ENCODE measurements at places on chromosomes 3 and 15.
A peak's percentile ranks its signal among the peaks of the same experiment; 100 is the strongest.

DNA sequence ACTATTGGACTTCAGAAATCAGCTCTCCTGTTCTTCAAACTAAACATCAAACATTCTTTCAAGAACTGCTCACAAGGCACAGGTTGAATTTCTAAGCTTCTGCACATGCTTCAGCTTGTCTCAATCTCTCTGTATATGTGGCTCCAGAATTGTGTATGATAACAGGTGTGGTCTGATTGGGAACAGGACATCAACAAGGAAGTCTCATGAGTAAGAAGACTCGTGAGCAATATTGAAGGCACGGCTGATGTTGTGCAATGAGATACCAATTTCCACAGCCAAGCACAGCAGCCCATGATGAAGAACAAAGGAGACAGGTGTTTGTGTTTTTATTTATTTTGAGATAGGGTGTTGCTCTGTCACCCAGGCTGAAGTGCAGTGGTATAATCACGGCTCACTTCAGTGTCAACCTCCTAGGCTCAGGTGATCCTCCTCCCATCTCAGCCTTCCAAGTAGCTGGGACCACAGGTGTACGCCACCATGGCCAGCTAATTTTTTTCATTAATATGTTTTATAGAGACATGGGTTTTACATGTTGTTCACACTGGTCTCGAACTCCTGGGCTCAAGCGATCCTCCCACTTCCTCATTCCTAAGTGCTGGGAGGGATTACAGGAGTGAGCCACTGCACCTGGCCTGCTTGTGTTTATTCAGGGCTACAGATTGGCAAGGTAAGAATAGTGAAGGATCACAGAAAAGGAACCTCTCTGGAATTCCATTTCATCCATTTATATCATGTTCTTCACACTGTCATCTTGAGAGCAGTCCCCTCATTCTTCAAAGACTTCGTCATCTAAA is 32.2 kb upstream of the ABHD17C start:
- no peak for DNase-seq

- no peak for DNase-seq
Measured at GRCh38 chr3:136914739-136915138, 43.0 kb upstream of the IL20RB start.

DNA sequence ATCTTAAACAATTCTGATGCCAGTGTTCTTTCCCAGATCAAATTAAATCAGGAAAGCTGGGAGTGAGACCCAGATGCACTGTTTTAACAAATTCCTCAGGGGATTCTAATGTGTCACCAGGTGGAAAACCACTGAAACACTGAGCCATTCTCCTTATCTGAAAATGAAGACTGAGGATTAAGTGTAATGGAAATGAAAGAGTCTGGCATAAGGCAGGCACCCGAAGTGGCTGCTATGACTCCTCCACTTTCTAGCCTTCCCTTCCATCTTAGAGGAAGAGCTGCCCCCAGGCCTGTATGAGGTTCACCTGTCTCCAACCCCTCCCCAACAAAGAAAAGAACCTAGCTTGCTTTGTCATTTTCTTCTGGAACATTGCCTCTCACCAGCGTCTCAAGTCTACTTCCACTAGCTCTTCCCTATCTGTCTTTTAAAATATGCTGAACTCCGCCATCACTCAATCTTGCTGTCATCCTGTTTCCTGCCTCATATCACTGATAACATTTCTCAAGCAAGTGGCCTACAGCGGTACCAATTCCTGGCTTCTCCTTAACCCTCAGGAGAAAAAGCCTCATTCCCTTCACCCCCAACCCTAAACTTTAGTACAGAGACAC is 13.7 kb upstream of the ABHD2 start:
- no peak for DNase-seq

GRCh38 chr15:74233851-74234597 is 2.1 kb upstream of the CCDC33 start:
- no peak for DNase-seq

DNA sequence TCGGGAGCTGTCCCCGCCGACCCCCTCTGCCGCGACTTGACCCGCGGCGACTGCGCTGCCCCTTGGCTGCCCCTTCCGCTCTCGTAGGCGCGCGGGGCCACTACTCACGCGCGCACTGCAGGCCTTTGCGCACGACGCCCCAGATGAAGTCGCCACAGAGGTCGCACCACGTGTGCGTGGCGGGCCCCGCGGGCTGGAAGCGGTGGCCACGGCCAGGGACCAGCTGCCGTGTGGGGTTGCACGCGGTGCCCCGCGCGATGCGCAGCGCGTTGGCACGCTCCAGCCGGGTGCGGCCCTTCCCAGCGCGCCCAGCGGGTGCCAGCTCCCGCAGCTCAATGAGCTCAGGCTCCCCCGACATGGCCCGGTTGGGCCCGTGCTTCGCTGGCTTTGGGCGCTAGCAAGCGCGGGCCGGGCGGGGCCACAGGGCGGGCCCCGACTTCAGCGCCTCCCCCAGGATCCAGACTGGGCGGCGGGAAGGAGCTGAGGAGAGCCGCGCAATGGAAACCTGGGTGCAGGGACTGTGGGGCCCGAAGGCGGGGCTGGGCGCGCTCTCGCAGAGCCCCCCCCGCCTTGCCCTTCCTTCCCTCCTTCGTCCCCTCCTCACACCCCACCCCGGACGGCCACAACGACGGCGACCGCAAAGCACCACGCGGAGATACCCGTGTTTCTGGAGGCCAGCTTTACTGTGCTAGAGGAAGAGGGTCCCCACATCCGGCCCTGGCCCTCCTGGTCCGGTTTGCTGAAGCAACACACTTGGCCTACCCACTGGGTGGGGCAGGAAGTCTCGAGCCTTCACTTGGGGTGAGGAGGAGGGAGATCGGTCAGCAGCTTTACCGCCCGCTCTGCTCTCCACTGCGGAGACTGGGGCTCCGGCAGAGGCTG is at the start of gene RASSF1:
Gene RASSF1 (minus strand): TSS at position 389 of the 882 bp plus-strand sequence. CDS start 31 bp downstream, at position 358.
- peak; percentile 55 for DNase-seq

- DNase-seq = no peak
Measured at GRCh38 chr3:141388823-141389621, 20.7 kb downstream of the ZBTB38 start.

- DNase-seq = no peak
Measured at GRCh38 chr3:54556630-54557029, 371.2 kb downstream of the LRTM1 start.

- no peak for DNase-seq
Measured at GRCh38 chr3:133882986-133883586, 12.6 kb downstream of the RAB6B start.

- no peak for DNase-seq
Measured at GRCh38 chr3:172519740-172520139, 3.5 kb downstream of the TNFSF10 start.

DNA sequence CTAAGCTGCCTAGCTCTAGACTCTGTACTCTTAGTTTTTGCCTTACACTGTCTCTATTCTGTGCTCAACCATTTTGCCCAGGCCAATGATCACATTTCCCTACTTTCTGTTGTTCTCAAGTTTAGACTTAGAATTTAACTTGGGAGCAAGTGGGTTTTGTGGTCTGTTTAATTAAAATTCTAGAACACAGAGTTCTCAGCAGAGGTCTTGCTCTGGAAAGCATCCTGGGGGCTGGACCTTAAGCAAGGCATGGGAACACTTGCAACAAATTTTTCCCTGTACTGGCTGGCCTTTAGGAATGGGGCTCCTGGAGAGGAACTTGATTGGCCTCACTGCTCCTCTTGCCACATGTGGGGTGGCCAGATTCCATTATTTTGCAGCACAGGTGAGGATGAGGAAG is 236.3 kb upstream of the LRTM1 start:
- DNase-seq = no peak

DNA sequence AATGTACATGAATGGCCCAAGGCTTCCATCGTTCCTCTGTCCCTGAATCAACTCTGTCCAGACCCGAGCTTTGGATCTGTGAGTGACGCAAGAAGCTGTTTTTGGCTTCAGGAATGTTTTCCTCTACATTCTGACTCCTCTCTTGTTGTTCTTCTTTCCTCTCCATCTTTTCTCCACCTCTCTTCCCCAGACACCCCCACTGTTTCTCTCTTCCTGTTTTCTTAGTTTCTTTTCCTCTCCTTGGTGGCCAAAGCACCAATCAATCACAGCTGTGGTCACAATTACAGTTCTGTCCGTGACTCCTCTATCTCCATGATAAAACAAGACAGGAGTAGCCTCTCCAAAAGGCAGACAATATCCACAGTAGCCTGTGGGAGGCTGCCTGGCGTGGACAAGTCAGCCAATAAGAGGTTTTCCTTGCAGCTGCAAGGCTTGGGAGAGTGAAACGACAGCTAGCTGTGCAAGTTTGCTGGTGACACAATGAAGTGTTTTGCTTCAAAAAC is 4.9 kb upstream of the TMEM212 start:
- DNase-seq = no peak

DNA sequence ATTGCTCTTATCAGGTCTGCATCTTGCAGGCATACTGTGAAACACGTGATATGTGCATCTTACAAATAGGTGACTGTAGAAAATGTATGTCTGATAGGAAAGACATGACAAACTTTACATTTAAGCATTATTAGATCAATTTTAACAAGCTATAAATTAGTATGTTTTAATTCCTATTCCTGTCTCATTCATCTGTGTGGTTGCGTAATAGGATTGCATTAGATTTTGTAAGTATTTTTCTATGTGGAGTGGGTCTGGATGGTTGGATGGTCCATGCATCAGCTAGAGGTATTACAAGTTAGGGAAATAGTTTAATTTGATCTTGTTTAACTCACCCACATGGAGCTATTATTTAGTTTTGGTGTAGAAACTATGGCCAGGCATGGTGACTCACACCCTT is 18.8 kb downstream of the ASTE1 start:
- DNase-seq = no peak

GRCh38 chr15:33968224-33968623 is at the start of gene CHRM5:
CHRM5 (plus strand) TSS chr15:33968497; CDS start chr15:34062718, 94,221 bp downstream.
- no peak for DNase-seq

- DNase-seq = no peak
Measured at GRCh38 chr15:27744641-27745040, 354.5 kb downstream of the OCA2 start.

- DNase-seq = no peak
Measured at GRCh38 chr15:66099950-66100671, 153.4 kb downstream of the MEGF11 start.

GRCh38 chr3:112639455-112640225 is 1.3 kb downstream of the CCDC80 start:
- no peak for DNase-seq

DNA sequence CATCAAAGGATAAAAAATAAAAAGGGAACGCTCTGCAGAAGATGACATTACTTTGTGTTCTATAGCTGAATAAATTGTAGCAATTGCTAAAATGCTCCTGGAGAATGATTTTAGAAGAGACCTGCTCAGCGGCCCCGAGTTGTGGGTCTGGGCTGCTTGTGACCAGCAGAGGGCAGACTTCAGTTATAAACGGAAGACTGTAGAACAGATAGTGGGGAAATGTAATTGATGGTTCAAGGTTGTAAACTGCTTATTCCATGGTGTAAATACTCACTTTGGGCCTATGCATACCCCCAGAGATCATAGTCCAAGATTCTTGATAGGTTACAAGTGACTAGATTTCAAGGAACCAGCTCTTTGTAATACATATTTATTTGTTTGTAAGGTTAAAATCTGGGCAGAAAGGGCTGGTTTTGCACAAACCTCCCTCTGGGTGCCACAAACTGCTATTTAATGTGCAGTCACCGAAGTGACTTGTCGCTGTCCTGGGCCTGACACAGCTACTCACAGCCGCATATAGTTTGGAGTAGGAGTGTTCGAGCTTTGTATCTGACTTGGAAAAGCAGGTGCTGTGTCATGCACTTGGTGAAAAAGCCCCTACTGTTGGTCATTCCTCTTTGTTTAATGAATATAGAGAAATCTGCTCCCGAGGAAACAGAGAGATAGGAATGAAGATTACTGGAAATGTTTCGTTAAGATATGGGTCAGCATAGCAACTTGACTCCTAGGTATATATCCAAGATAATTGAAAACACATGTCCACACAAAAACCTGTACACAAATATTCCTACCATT is 34.7 kb upstream of the NDUFB4 start:
- peak; percentile 56 for DNase-seq

GRCh38 chr3:129122412-129123011 is 908 bp upstream of the RAB43 start:
- no peak for DNase-seq

DNA sequence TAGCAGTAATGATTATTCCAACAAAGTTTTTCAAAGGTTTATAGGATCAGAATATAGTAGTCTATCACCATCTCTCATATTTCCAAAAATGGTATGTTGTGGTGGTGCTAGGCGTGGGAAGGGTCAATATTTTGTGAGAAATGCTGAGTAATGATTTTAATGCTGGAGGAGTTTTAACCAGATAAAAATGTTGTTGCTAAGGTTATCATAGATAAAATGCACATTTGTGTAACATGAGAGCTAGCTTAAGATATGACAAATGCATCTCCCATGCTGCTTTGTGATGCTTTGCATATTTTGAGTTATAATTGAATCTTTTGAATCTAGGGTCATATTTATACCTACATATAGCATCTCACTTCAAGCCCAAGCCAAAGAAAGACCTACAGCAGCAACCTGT is 103.9 kb upstream of the ROBO1 start:
- no peak for DNase-seq

- no peak for DNase-seq
Measured at GRCh38 chr3:145971186-145971585, 189.8 kb downstream of the PLOD2 start.

DNA sequence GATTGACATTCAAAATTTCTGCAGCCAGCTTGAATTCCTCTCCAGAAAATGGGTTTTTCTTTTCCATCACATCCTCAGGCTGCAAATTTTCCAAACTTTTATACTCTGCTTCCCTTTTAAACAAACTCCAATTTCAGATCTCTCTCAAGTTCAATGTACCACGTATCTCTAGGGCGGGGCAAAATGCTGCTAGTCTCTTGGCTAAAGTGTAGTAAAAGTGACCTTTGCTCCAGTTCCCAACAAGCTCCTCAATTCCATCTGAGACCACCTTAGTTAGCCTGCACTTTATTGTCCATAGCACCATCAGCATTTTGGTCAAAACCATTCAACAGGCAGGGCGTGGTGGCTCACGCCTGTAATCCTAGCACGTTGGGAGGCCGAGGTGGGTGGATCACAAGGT is 46.7 kb downstream of the NIPA2 start:
- DNase-seq = no peak

DNA sequence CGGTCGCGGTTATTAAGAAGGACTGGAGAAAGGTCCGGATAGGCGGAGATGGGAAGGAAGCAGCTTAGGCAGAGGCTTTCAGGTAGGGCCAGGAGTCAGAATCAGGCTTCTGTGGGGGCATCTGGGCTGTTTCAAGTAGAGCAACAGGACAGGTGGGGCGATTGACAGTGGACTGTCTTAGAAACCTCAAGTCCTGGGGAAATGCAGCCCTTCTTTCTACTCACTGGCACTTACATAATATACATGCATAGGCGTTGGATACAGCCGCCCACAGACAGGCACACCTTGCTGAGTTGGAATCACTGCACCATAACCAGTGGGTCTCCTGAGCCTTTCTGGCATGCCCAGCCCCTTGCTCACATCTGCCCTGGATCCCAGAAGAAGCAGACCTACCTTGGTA is 730 bp downstream of the MYD88 start:
- DNase-seq = no peak

DNA sequence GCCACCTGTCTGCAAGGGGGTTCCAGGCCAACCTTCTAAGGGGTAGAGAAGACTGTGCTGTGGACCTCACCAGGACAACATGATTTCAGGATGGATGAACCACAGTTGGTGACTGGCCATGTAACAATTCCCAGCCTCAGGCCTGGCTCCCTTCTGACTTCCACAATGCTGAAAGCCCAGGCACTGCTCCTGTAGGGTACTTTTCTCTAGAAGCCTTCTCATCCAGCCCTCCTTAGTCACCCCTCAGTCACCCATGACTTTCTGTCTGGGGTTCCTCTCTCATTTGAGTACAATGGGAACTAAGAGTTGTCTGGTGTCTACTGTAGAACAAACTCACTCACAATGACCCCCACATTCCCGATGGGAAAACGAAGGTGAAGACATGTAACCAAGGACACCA is 8.6 kb downstream of the ALS2CL start:
- DNase-seq = no peak
